NCI-H524 treated with DMSO at 0.1 percent for 48 hours (cell line): ENCODE measurements at places on chromosomes 2 and 18.

GRCh38 chr2:85355521-85355920, 952 bp downstream of the ELMOD3 start:
- DNase-seq, result no peak

GRCh38 chr2:55163274-55163721, 68.8 kb downstream of the CLHC1 start:
- DNase-seq, result no peak

DNA sequence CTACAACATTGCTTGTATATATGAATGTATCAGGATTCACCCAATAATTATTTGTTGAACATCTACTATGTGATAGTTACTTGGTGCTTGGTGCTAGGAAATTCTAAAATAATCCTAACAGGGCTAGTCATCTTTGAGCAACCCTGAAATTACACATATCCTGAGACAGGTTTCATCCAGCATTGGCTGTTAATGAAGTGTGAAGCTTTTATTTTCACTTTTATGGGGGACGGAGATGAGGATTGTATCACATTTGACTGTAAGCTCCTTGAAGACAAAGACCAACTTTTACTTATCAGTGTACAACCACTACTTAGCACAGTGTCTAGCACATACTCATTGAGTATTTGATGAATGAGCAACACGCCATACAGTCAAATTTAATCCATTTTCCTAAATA, 6.8 kb upstream of the GALM start:
- no peak for DNase-seq

GRCh38 chr2:170054997-170055396, 123.0 kb upstream of the MYO3B start:
- no peak for DNase-seq

DNA sequence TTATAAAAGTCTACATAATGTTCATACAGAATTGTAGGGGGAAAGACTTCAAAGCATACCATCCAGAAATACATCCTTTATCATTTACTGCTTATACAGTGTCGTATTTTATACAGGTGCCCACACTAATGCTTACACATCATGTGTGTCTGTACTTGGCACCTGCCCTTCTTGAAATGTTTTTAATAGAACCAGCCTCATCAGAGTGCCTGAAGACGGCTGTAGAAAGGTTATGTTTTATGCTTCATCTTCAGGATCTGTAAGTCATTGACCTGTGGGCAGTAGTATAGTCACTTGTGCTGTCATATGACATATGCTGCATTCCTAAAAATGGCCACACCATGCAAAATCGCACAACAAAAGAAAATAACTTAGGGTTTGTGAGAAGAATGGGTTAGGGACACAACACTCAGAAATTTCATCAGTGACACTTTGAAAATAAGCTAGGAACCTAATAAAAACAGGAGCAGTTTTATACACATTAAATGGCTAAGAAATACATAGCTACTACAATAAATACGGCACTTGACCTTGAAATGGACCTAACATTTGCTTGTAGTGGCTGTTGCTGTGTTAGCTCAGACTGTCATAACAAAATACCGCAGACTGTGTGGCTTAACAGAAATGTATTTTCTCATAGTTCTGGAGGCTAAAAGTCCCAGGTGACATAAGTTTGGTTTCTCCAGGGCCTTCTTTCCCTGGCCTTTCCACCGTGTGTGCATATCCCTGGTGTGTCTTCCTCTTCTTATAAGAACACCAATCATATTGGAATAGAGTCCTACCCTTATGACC, 112.6 kb downstream of the CERS6 start:
- DNase-seq, result no peak

- DNase-seq, result no peak
Measured at GRCh38 chr2:34734042-34734441, 1134.9 kb upstream of the FAM98A start.
